ENCODE measurements at places on chromosomes 5 and 9. TPM values are rescaled to one million over a fixed set of nuclear protein-coding genes. Genes with fewer than 3 reads are reported as not detected.

Gene PCDHGA2
- 0.12 TPM for total RNA-seq

Gene NLN
- total RNA-seq = 136 TPM

- no peaks in the 10 kb centered on the region for H3K27me3 ChIP-seq
- H3K4me1 ChIP-seq = no peaks in the 10 kb centered on the region
- no peak for DNase-seq
These were observed 118.8 kb downstream of the GLIS3 start for GRCh38 chr9:4180907-4181605.

- H3K36me3 ChIP-seq = no peaks in the 10 kb centered on the region
- no peak for DNase-seq
- no peaks in the 10 kb centered on the region for H3K27me3 ChIP-seq
- no peak overlapping the region for H3K4me3 ChIP-seq
These were observed 576.3 kb downstream of the PDE4D start for GRCh38 chr5:59317023-59317773.

GRCh38 chr9:114203410-114204140 lies 48.2 kb downstream of the COL27A1 start:
- no peaks in the 10 kb centered on the region for H3K4me1 ChIP-seq
- H3K27me3 ChIP-seq = no peaks in the 10 kb centered on the region
- H3K4me3 ChIP-seq = no peak overlapping the region
- H3K27ac ChIP-seq = no peak overlapping the region
- H3K36me3 ChIP-seq = peaks cover 62% of the 10 kb centered on the region

DNA sequence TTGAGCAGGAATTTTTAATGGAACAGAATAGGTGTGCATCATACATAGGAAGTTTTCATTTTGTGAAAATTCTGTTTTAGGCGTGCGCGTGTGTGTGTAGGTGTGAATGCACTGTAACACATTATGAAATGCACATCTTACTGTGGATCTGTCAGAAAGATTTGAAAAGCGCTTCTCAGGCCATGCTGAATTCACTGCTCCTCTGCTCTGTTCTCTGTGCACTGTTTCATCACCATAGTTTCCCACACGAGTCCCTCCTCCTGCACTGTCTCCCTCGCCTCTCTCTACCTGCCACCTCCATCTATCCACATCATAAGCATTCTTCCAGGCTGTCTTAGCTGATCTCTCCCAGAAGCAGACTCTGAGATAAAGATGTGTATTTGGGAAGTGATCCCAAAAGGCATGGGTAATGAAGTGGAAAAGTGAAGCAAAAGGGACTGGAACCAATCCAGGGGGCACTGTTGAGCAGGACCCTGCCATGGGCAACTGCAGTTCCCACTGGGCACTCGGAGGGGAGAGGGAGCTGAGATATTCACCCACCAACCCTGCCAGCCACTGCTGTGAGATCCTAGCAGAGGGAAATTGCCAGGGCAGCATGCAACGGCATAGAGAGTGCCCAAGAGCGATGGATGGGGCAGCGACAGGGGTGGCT lies 65.9 kb downstream of the GABBR2 start:
- peak; percentile 80 for DNase-seq
- no peaks in the 10 kb centered on the region for H3K36me3 ChIP-seq
- no peaks in the 10 kb centered on the region for H3K4me1 ChIP-seq
- no peak overlapping the region for H3K27ac ChIP-seq
- H3K27me3 ChIP-seq = no peaks in the 10 kb centered on the region

Gene SNAPC4
- total RNA-seq = 18.0 TPM

All from endodermal cell (in vitro differentiated cells).